ENCODE measurements at places on chromosomes 6 and 20. TPM values are rescaled to one million over a fixed set of nuclear protein-coding genes. Genes with fewer than 3 reads are reported as not detected.

Gene SYCP2
- 1.2 TPM for total RNA-seq

Gene PSORS1C1
- 6.7 TPM for total RNA-seq

Gene SCRT2
- total RNA-seq: not detected

Gene WFDC5
- total RNA-seq: not detected

Gene PGC
- not detected for total RNA-seq

Gene PAK5
- not detected for total RNA-seq

DNA sequence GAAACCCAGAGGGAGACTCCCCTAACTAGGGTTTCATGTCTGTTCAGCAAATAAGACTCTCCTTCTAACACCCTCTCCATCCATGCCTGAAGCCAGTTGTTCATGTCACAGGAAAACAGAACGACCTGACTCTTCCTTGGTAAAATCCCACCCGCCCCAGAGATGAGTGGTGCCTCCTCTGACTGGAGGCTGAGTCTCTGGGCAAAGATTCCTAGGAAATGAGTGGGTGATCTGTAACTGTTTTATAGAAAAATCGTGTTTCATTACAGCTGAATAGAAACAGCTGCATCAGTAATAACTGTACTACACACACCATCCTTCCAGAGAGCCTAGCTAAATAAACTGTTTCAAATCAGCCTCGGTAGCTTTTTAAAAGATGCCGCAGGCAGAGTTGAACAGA, 37.4 kb upstream of the MRPS10 start:
- DNase-seq: no peak

- DNase-seq: no peak
Measured at GRCh38 chr6:6005051-6006005, 1.4 kb downstream of the NRN1 start.

DNA sequence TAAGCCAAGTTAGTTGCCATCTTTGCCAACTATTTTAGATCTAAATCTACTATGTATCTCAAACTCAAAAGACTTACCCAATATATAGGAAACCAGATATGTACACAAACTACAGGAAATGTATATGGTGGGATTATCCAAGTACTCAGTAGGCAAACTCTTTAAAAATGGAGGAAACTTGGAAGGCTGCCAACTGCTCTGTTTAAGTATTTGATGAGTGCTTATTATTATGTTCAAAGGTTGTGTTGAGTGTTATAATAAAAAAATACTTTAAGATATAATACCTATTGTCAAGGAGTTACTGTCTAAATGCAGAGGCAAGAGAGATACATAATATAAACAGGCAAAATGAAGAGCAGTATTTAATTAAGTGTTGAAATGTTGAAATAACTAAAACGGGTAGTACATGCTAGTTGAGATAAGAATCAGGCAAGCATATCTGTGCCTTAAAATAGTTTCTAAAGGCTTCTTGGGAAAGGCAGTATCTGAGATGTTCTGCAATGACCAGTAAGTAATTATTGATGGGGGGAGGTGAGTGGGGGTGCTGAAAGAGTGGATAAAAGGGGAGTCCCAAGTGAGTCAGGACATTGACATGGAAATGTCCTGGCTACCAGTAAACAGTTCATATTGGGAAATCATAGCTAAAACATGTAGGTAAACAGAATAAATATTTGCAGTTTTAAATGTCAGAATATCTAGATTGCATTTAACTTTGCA, 6.5 kb upstream of the DST start:
- no peak for DNase-seq

GRCh38 chr6:130050230-130050629, 31.8 kb downstream of the L3MBTL3 start:
- no peak for DNase-seq

DNA sequence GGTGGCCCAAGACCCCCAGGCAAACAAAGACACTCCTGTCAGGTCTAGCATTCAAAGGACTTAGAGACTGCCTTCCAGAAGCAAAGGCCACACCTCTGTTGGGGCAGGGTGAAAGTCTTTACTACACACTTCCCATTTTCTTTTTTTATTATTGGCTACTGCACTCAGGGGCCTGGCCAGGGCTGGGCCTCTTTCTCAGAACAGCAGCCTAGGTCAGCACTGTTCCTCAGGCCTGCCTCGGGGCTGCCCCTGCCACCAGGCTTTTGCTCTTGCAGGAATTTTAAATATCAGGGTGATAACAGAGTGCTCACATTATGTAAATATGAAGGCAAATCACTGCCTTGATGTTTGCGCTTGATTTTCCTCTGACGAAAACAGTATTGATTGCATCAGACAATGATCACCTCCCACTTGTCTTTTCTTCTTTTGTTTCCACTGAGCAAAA, 18.5 kb downstream of the GSTA4 start:
- DNase-seq: no peak

DNA sequence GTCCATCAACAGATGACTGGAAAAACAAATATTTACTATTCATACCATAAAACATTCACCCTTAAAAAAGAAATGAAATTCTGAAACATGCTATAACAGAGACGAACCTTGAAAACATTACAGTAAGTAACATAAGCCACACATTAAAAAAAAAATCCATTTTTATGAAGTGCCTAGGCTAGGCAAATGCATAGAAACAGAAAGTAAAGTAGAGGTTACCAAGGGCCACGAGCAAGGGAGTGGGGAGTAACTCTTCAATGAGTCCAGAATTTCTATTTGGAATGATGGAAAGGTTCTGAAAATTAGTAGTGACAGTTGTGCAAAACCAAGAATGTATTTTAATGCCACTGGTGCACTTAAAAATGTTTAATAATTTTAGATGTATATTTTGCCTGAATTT, 47.7 kb downstream of the STAU1 start:
- DNase-seq: no peak

DNA sequence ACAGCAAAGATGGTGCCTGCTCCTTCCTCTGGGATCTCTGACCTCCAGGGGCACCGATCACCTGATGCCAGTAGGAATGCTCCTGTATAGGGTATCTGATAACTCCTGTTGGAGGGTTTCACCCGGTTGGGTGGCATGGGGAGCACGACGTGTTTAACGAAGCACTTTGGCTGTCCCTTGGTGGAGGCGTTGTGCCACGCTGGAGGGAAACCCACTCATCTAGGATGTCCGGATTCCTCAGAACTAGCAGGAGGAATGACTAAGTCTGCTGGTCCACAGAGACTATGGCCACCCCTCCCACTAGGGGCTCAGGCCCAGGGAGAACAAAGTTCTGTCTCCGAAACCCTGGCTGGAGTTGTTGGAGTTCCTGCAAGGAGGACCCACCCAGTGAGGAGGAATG, 1624.4 kb downstream of the GRIK2 start:
- no peak for DNase-seq

- no peak for DNase-seq
Measured at GRCh38 chr20:25676164-25676809, 20.4 kb downstream of the ZNF337 start.

All from lung microvascular endothelial cell (primary cell).